ENCODE measurements at places on chromosomes 13 and 19.

DNA sequence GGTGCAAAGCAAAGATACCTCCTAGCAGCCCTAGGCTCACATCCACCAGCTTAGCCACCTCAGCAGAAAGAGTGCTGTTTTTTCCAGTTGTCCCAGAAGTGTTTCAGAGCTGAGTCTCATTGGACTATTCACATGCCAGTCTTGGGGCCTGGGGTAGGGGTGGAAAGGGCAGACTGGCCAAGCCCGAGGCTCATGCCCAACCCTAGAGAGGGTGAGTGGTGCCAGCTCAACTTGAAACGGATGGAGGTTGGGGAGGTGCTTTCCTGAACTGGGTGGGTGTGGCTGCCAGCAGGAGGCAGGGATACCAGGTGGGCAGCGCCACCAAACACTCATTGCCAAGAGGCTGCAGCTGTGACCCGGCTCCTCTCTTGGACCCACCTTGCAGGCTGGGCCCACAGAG is 116.9 kb downstream of the DPF1 start:
- no peak for DNase-seq

- no peak for DNase-seq
Measured at GRCh38 chr19:41705393-41706174, 2.8 kb upstream of the CEACAM5 start.

DNA sequence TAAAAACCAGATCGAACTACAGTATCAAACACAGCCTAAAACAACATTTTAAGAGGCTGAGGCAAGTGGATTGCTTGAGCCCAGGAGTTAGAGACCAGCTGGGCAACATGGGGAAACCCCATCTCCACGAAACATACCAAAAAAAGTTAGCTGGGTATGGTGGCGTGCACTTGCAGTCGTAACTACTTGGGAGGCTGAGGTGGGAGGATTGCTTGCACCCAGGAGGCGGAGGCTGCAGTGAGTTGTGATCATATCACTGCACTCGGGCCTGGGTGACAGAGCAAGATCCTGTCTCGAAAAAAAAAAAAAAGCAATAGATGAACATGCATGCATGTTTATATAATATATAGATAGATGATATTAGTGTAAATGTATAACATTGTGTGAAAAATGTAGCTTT is 5.2 kb upstream of the MRPS31 start:
- no peak for DNase-seq

GRCh38 chr13:112793545-112794445 is 104.0 kb downstream of the ATP11A start:
- no peak for DNase-seq

GRCh38 chr13:26485786-26486185 is 71.7 kb upstream of the WASF3 start:
- no peak for DNase-seq

DNA sequence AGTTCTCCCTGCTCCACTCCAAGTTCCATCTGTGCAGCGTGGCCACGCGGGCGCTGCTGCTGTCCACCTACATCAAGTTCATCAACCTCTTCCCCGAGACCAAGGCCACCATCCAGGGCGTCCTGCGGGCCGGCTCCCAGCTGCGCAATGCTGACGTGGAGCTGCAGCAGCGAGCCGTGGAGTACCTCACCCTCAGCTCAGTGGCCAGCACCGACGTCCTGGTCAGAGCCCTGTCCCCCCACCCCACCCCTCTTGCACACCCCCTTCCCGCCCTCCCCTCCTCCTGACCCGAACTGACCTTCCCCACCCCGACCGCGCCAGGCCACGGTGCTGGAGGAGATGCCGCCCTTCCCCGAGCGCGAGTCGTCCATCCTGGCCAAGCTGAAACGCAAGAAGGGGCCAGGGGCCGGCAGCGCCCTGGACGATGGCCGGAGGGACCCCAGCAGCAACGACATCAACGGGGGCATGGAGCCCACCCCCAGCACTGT is 11.6 kb downstream of the FUZ start:
- no peak for DNase-seq

Measured in stimulated activated CD8-positive, alpha-beta memory T cell treated with anti-CD3 and anti-CD28 coated beads, Interleukin-4, amount 100 ng/mL, for 1 hour (primary cell).